HS-5 (cell line): ENCODE measurements at places on chromosomes 16 and 17.

- no peak for DNase-seq
These were observed 214.3 kb upstream of the N4BP1 start for GRCh38 chr16:48824271-48824670.

- DNase-seq: no peak
These were observed 5.7 kb upstream of the DOC2B start for GRCh38 chr17:187130-187529.

GRCh38 chr17:81553018-81553615 lies 964 bp upstream of the FAAP100 start:
- DNase-seq: peak; percentile 54

DNA sequence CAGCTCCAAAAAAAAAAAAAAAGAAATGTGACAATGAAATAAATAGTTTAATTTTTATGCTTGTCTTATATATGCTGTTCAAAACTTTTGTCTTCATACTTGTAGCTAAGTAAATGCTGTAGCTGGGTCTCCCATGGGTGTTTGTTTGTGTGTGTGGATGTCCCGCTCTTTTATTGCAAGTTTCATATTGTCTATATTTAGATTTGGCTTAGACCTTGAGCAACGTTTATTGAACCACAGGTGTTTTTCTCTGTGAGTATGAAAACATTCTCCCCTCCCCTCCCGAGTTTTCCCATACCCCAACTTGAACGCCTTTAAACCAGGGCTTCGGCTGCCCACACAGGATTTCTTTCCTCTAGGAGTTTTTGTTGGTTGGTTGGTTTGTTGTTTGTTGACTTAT lies 45.2 kb downstream of the MFSD11 start:
- no peak for DNase-seq

- no peak for DNase-seq
These were observed 6.7 kb upstream of the NAGPA start for GRCh38 chr16:5040451-5040850.

DNA sequence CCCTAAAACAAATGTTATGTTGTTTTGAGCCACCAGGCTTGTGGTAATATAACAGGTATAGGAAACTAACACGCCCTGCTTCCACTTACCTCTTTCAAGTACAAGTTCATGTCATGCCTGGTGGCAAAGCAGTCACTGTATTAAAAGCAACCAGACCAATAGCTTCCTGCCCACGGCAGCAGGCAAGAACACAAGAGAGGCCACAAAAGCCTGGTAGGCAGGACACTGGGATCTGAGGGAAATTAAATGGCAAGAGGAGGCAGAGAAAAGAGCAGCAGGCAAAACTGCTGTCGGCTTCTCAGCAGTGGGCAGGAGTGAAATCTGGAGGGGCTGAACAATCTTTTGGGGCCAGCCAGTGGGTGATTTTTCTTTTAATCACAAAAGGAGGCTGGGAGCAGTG lies 2.2 kb downstream of the CYTH1 start:
- DNase-seq: no peak

- no peak for DNase-seq
These were observed 67.3 kb downstream of the RBFOX3 start for GRCh38 chr17:79543531-79543930.

DNA sequence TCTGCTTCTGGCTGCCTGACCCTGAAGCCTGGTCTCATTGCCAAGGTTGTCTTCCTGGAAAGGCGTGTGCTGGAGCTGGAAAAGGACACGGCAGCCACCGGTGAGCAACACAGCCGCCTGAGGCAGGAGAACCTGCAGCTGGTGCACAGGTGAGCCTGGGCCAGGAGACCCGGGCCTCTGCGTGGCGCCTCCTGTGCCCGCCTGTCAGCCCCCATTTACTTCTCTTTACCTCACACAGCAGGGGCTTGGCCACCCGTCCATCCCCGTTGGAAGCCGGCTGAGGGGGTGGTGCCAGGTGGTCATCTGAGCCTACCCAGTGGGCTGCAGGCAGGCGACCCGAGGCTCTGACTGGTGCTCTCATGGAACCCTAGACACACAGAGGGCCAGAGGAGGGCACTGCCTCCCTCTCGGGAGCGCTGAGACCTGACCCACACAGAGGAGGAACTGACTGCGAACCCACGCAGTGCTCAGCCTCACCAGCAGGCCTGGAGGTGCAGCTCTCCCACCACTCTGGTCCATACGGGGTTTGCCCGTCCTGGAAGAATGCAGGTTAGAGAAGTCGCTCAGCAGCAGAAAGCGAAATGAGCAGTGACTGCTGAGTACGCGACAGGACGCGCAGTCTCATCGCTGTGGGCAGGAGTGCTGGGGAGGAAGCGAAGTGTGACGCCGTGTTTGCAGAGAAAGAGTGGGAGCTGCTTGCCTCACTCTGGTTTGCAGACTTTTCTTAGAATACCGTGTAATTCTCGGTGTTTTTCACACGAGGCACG lies 21.9 kb upstream of the CAPN15 start:
- no peak for DNase-seq

DNA sequence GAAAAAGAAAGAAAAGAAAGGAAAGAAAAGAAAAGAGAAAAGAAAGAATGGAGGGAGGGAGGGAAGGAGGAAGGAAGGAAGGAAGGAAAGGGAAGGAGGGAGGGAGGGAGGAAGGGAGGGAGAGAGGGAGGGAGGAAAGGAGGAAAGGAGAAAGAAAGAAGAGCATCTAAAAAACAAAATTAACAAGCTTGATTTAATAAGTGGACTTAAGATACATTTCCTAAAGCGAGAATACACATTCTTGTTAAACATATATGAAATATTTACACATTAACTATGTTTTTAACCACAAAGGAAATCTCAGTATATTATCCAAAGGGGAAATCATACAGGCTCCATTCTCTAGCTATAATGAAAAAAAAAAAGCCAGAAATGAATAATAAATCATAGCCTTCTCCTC lies 47.3 kb upstream of the IRX5 start:
- DNase-seq: no peak

DNA sequence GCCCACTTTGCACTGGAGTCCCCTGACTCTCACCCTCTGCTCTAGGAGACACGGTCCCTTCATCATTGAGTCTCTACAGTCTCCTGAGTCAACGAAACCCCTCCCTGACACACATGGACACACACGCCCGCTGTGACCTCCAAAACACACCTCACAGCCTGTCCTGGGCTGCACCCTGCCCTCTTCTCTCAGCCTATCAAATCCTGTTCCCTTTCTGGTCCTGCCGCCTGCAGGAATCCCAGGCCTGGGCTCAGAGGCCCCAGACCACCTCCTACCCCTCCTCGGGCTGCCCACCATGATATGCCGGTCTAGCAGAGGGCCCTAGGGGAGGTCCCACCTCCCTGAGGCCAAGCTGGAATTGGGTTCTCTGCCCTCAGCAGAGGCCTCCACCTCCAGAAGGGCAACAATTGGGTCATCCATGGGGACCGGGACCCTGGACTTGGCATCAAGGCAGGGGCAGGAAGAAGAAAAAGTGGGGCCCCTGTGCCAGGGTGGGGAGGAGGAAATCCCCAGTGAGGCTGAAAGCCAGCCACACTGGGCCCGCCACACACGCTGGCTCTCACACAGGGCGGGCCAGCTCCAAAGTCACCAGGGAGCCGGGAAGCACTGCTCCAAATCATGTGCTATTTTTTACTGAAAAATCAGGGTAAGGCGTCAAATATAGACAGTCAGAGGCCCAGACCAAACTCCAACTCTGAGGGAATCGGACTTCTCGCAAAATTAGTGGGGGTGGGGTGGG lies 3.4 kb downstream of the PPP1R9B start:
- no peak for DNase-seq

DNA sequence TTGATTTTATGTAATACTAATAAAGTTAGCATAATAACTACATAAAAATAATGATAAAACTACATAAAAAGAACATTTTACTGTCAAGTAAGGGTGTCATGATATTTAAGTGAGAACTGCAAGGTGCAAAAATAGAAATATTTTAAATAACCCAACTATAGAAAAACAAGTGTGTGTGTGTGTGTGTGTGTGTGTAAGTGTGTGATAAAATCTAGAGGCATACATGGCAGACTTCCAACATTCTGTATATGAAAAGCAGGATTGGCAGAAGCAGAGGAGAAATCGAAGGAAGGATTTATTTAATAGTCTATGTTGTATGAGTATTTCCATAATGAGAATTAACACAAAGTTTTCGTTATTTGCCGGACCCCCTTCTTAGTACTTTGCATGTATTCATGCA lies 334.1 kb downstream of the KCNJ2 start:
- DNase-seq: no peak

DNA sequence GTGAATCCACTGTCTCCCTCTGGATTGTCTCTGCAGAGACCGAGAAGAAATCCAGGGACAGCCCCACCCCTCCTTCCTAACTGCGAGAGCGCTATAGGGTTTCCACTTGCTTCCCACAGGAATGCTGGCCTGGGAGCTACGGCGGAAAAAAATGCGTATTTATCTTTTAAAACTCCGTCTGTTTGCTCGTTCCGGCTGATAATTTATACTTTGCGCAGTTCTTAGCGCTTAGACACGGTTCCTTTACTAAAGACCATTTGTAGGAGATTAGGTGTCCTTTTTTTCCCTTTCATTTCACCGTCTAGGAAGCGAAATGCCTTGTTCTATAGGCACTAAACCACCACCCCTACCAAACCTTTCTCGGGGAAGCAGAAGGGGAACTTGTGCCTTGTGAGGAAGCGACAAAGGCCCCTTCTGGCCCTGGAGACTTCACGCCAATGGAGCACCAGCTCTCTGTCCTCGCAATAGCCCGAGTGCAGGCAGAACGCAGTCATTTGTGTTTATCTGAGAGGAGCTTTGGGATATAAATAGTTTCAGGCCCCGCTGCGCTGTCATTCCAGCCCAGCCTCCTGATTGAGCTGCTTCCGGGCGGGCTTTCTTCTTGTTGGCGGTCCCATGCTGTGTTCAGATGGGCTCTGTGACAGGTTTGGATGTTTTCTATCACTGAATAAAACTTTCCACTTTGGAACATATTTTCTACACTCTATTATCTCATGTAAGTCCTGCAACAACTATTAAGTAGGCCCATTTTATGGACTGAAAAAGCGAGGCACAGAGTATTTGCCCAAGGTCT lies 791 bp upstream of the SUPT4H1 start:
- no peak for DNase-seq

DNA sequence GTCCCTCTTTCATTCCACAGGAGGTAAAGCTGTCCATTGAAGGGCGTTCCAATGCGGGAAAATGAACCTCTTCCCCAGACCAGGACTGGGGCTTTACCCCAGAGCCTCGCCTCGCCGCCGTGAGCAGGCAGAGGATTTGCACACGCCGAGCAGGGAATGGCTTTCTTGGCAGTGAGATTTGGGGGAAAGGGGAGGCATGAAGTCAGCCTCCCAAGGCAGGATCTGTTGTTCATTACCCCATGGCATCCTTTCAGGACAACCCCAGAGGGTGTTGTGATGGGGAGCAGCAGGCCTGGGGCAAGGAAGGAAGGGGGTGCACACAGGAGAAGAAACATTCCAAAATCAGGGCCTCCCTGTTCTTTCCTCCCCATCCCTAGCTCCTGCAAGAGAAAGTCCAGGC lies 6.0 kb downstream of the ATXN1L start:
- no peak for DNase-seq

DNA sequence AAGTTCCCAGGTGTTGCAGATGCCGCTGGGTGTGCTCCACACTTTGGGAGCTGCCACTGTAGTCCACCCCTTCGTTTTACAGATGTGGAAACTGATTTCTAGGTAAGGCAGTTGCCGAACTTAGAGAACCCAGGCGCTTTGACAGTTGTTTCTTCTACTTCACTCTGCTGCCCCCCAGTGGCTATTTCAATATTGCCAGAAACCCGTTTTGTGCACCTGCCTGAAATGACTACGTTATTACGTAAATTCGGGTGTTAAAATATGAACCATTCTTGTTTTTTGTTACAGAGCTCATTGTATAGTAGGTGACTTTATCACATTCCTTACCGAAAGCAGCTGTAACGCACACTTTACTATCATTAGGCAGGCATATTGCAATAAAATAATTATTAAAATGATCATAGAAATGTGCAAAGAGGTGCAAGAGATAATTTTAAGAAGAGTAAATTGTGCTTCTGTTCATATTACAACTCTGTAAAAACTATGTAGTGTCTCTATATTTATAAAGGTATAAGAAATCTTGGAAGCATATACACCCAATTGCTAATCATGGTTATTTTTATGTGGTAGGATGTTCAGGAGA lies 44.9 kb downstream of the OTOA start:
- peak; percentile 30 for DNase-seq

DNA sequence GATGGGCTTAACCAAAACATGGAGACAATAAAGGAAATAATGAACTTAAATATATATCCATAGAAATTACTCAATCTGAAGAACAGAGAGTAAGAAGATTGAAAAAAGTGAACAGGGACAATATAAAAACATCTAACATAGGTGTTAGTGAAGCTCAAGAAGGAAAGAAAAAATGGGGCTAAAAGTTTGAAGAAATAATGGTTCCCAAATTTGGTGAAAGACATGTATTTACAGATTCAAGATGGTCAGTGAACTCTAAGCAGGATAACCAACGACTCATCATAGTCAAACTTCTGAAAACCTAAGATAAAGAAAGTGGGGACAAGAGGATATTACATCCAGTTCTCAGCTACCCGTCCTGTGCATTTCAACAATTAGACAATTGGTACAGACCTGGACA lies 22.6 kb downstream of the SDK2 start:
- DNase-seq: no peak

- no peak for DNase-seq
These were observed 211.2 kb downstream of the PARN start for GRCh38 chr16:14418795-14419225.

DNA sequence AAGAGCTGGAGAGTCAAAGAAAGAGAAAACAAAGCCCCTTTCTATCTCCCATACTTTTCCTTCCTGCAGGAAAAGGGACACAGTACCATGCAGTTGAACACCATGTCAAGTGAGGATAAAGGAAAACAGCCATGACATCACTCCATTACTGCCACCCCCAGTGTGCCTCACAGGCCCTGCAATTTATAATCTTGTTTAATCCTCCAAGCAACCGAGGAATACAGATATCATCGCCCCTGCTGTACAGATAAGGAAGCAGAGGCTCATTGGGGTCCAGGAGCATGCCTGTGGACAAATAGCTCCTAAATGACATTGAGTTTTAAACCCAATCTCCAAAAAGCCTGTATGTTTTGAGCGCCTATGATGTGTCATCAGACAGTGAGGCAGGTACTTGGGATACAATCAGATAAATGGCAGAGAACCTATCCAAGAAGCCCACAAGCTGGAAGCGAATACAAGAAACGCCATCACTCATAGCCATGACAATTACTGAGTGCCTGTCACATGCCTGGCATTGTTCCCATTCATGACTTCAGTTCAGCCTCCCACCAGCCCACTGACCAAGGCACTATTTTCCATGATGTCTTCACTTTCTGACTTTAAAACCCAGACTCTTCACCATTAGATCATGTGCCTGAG lies 45.5 kb downstream of the CPPED1 start:
- no peak for DNase-seq

- no peak for DNase-seq
These were observed 1447.4 kb upstream of the GOT2 start for GRCh38 chr16:60181536-60181935.
